ENCODE measurements at places on chromosomes 1 and 21.

DNA sequence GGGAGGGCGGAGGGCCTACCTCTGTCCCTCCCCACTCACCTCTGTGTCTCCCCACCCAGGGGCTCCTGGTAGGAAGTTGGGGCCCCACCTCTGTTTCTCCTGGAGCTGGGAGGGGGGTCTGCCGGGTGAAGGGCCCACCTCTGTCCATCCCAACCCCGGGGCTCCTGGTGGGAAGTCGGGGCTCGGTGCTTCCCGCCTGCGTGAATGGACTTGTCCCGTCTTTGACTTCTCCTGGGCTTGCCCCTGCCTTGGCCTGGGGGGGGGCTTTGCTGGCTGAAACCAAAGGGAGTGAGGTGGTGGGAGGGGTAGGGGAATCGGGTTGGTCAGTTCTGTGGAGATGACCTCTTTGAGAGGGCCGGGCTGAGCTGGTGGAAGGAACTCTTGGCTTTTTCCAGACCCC lies 5.8 kb downstream of the AGRN start:
- no peak for DNase-seq

- DNase-seq: no peak
Observed at GRCh38 chr1:152167835-152168534, 9.0 kb upstream of the RPTN start.

GRCh38 chr1:245124644-245125043 lies 30.1 kb upstream of the KIF26B start:
- DNase-seq: no peak

DNA sequence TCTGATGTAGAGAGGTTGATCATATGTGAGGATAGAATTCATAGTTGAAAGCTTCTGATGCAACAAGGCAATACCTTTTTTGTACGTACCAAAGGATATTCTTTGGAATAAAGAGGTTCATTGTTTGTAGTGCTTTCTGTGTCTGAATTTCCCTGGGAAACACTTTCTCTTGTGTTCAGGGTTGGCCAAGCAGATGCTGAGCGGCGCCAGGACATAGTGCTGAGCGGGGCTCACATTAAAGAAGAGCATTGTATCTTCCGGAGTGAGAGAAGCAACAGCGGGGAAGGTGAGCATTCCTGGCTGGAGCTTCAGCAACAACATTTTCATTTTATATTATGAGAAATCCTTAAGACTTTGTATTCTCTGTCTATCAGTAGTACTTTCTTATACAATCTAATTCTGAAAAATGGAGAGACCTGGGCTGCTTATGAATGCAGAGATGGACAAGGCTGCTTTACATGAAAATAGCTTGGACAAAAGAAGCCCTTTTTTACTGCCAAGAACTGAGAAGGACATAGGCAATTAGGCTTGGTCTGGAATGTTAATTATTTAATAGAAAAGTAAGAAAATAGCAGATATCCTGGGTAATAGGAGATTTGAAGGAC lies 85.2 kb downstream of the KIF1B start:
- DNase-seq: no peak

DNA sequence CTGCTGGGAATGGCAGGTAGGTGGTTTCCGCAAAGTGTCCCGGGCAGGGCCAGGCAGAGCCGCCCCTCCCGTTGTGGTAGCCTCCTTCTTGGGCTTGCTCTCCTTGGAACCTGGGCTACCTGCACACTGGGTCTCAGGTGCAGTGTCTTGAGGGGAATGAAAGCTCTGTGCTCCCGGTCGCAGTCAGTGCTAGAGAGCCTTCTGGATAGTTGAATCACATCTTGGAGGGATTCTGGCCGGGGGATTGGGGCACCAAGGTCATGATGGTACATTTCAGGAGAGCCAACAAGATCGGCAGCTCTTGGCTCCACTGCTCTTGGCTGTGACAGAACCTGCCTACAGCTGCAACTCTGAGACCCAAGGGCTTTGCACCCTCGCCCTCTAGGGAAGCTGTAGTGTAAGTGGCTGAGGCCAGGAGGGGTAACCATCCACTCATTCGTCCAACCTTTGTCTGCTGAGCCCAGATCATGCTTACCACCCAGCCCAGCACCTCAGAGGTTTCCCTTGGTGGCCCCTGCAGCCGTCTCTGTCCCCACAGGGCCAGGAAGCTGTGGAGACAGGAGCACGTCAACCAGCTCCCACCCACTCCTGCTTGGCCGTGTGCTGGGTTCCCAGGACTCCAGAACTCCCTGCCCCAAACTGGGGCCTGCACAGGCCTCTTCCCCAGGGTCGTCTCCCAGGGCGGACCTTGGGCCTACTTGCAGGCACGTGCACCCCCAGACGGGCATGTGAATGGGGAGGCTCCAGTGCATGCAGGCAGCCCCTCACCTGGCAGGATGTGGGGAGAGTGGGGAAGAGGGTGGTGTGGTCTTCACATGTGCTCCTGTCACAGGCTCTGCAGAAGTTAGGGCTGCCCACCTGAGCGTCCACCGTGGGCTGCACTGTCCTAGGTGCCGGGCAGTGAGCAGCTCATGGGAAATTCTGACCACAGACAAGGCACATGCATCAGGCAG lies 40.0 kb downstream of the NTPCR start:
- DNase-seq: no peak

DNA sequence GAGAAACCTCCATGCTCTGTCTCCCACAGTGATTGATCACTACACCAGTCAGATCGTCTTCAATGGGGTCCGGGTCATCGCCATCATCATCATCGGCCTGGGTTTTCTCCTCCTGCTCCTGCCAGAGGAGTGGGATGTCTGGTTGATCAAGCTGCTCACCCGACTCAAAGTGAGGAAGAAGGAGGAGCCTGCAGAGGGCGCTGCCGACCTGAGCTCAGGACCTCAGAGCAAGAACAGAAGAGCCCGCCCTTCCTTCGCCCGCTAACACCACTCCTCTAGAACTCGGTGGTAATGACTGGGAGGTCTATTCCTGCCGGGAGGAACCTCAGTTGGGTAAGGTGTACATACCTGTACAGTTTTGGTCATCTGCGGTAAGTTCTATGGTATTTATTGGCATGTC lies 50.3 kb upstream of the COA6 start:
- peak; percentile 16 for DNase-seq

DNA sequence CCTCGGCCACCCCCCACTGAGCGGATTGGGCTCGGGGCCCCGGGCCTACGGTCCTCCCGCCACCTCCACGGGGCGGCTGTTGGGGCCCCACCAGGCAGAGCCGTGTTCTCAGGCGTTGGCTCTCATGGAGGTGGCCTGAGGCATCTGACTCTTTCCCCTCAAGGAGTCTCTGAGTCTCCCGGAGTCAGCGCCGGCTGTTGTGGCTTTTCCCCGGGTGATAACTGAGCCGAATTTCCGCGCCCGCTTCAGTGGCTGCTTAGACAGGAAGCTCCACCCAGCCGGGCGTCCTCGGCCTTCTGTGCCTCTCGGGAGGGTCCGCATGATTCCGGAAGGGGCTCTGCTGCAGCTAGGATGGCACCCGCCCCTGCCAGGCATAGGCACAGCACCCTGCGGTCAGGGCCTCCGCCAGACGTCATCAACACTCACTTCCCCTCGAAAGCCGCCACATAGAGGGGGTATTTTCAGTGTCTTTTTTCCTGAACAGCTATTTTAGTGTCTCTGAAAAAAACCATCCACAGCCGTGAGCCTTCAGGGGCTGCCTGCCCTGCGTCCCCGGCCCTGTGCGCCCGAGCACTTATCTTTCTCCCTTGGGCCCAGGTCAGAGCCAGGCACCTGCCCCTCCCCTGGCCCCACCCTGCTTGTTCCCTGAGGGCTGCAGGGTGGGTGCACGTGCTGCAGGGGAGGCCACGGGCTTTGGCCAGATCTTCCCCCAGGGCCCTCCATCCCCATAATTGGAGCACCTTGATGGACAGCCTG lies 72.9 kb downstream of the SKI start:
- DNase-seq: peak; percentile 95

DNA sequence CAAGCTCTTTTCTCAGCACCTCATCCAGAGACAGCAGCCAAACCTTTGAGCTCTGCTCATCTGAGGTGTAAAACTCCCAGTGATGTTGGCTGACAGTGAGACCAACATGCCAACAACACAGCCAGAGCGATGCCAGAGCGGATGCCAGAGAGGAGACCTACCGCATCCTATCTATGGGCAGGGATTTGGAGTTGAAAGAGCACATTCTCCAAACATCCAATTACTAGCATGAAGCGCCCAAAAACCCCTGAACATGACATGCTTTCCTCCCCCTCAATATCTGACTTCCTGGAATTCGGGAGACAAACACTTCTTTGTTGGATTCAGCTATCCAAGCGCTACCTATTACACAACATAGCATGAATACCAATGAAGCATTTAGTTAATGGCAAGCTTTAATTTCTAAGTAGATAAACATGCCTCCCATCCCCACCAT lies 23.1 kb upstream of the PAXBP1 start:
- DNase-seq: no peak

DNA sequence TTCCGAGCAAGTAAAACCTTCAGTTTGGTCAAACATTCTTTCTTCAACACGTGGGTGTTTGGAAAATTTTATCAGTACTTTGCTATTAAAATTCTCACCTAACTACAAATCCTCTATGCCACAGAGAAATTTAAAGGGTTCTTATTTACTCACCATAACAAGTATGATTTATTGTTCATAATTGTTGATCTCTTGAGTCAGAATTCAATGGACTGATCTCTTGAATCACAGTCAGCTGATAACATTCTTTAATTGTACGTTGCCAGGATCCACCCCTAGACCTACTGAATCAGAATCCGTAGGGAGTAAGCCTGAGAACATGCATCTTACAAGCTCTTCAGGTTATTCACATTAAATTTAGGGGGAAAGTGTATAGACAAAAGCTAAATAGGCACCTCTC lies 51.2 kb downstream of the DIPK1A start:
- no peak for DNase-seq

DNA sequence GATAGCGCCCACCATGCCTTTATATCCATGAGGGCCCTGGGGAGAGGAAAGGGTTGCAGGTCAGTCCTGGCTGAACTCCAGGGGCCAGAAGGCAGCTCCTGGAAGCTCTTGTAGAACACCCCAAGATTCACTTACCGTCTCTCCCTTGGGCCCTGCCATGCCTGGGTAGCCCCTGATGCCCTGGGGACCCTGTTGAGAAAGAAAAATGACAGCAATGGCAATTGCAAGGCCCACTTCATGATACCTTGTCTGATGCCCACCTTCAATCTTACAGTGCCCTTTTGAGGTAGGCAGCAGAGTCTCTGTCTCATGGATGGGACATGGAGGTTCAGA lies 7.0 kb downstream of the COL9A2 start:
- no peak for DNase-seq

DNA sequence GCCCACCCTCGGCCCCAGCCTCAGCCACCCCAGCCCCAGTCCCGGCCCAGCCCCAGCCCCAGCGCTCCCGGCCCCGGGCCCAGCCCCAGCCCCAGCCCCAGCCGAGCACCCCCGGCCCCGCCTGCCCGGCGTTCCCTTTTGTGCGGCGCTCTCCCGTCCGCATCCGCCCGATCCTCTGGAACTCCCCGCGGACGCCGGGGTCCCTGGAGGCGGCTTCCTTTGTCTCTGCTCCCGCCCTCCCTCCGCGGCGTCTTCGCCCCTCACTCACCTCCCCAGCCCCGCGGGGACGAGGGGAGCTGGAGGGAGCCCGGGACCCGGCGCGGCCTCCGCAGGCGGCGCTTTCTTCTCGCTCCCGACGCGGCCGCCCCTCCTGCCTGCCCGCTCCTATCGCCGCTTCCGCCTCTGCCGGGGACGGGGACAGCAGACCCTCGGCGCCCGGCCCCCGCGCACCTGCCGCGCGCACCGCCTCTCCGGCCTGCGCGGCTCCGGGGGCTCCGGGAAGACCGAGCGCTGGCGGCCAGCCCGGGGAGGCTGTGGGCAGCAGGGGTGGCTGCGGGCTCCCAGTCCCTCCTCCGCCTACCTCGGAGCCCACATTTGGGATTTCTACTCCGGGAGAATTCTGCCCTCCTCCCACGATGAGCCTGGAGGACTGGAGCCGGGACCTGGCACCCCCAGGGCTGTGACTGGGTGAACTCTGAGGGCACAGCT lies 14.0 kb downstream of the AGRN start:
- no peak for DNase-seq

DNA sequence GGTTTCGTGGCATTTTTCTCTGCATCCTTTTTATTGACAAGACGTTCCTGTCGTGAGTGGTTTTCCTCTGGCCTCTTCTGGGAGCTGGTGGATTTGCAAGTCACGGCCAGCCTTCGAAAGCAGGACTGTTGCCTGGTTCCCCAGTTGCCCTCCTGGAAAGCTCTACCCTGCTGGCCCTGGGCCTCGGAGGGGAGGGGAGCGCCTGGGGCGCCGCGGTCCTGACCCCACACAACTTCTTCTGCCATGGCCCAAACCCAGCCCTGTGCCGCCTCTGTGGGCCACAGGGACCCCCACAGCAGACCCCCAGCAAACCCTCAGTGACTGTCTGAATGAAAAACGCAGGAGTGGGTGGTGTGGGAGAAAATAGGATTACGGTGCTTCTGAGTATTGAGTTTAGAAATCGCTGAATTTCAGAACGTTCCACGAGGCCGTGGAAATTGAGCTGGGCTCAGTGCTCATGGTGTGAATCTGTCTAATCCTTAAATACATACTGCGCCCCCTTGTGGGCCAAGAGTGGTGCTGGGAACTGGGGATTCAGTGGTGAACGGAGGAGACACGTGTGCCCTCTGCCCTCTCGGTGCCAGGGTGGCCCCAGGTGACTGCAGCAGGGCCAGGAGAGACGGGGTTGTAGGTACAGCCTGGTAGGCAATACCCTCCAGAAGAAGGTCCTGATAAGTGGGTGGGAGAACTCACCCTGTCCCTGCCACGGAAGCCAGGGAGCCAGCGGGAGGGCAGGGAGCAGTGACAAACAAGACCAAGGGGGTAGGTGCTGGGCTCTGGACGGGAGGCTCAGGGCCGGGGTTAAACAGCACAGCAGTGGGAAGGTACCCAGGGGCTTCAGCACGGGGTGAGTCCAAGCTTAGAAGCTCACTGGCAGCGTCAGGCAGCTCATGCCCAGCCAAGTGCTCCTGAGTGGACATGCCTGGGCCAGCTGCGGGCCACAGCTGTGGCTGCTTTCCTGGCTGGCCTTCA lies 101.2 kb upstream of the COL6A1 start:
- peak; percentile 62 for DNase-seq

- DNase-seq: no peak
Observed at GRCh38 chr1:107277022-107277421, 136.2 kb downstream of the NTNG1 start.

DNA sequence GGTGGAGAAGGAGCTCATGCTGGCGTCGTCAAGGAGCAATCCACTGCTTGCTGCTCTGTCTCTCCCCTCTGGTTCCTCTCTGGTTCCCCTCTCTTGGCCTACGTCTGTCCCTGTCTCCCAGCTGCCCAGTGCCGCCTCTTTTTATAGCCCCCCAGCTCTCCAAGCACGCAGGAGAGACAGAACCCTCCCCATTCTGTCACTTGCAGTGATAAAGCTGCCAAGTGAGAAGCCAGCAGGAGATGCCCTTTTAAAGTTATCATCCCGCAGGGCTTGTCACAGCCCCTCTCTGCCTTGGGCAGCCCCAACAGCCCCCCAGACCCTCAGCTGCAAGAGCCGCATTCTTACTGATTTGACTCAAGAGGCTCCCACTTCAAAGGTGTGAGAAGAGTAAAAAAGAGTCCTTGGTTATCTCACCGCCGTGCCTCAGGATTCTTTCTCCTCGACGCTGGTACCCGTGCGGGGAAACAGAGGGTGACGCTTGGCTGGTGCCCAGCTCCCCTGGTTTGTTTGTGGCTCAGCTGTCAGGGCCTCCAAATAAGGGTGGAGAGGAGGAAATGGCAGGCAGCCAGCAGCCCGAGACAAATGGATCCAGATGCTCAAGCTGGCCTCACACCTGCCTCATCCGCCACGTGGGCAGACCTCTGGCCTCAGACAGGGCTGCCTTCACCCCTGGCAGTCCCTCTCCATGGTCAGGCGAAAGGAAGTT lies at the start of gene NPPA:
Gene NPPA, minus strand, starts transcription at position 117 of the 706 bp plus-strand sequence. Its CDS starts 99 bp downstream, at position 18.
- DNase-seq: no peak

Measured in memory B cell (primary cell).